ENCODE measurements at places on chromosomes 7 and 10. TPM values are rescaled to one million over a fixed set of nuclear protein-coding genes. Genes with fewer than 3 reads are reported as not detected.

- no peak for DNase-seq
These were observed 25.3 kb upstream of the FOXL3 start for GRCh38 chr7:264541-265191.

- DNase-seq: no peak
These were observed 79.8 kb upstream of the PDE1C start for GRCh38 chr7:32150039-32150438.

DNA sequence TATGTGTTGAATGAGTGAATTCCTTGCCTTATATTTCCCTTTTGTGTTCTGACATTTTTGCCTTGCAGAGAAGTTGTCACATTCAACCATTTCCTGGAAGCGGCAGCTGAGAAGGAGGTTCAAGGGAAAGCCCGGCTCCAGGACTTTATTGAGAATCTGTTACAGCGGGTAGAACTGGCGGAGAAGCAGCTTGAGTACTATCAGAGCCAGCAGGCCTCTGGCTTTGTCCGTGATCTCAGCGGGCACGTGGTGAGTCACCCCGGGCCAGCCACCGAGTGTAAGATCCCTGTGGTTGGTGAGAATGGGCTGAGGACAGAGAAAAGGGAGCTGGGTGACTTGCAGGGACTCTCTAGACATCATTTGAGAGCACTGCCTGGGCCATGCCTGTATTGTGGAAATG lies 14.2 kb downstream of the ZNF365 start:
- DNase-seq: no peak

DNA sequence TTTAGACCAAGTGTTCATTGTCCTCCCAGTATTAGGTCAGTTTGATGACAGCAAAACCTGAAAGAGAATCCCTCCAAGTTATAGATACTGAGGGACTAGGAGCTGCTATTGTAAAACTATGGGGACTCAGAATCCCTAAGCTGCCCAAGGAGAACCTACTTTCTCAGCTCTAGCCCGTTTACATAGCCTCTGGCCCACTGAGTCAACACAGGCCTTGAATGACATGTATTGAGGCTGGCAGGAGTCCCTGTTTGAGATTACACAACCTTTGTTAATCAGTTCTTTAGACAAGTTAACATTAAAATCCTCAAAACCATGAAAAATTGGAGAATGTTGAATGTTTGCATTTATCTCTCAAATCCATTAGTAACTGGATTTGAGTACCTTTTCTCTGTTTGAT lies 1079.0 kb downstream of the KCNMA1 start:
- no peak for DNase-seq

DNA sequence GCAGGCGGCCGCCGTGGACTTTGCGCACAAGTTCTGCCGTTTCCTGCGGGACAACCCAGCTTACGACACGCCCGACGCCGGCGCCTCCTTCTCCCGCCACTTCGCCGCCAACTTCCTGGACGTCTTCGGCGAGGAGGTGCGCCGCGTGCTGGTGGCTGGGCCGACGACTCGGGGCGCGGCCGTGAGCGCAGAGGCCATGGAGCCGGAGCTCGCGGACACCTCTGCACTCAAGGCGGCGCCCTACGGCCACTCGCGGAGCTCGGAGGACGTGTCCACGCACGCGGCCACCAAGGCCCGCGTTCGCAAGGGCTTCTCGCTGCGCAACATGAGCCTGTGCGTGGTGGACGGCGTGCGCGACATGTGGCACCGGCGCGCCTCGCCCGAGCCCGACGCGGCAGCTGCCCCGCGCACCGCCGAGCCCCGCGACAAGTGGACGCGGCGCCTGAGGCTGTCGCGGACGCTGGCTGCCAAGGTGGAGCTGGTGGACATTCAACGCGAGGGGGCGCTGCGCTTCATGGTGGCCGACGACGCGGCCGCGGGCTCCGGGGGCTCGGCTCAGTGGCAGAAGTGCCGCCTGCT lies 14.1 kb downstream of the SH2B2 start:
- DNase-seq: peak; percentile 94

DNA sequence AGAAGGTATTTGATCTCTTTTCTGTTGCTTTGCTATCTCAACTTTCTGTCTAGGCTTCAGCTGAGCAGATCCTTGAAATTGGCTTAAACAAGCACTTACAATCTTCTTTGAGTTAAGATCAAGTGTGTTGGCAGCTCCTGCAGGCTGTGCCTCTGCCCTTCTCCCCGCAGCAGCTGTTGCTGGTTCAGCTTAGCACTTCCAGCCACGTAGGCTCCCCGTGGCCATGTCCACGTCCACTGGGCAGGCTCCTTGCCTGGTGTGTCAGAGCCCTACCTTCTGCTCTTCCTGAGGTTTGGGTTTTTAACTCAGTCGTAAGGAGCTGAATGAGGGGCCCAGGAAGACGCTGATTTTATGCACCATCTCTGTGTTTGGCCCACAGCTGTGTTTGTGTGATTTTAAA lies 47.2 kb downstream of the CAMK1D start:
- peak; percentile 42 for DNase-seq

- no peak for DNase-seq
These were observed 301.2 kb downstream of the PLXDC2 start for GRCh38 chr10:20117471-20117870.

DNA sequence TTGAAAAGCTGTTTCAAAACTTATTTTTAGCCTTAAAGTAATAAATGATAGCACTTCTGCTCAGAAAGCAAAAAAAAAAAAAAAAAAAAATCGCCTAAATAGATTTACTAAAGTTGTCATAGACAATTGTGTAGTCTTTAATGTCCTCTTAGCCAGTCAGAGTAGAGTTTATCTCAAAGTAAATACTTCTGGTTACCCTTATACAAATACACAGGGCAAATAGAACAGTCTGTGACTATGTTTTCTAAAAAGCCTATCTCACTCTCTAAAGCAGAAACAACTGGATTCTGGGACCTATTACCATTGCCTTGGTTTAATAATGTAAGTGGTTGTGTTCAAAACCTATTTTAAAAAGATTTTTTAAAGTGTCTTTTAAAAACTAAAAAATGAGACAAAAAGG lies 156.2 kb upstream of the THSD7A start:
- DNase-seq: no peak

DNA sequence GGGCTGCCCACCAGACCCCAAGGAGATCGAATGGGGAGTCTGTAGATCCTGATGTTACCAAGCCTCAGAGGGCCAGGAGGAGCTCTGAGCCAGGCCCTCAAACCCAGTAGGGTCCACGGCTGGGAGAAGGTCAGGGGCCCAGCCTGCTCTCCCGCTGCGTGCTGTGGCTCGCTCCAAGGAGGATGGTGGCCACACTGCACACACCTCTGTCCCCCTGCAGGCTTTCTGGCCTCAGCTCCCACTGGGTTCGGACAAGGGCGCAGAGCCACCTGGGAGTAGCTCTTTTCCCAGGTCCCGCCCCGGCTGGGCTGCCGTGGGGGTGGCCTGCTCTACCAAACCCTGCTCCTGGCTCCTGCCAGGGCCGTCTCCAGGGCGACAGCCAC lies 175.8 kb downstream of the ZNF248 start:
- no peak for DNase-seq

DNA sequence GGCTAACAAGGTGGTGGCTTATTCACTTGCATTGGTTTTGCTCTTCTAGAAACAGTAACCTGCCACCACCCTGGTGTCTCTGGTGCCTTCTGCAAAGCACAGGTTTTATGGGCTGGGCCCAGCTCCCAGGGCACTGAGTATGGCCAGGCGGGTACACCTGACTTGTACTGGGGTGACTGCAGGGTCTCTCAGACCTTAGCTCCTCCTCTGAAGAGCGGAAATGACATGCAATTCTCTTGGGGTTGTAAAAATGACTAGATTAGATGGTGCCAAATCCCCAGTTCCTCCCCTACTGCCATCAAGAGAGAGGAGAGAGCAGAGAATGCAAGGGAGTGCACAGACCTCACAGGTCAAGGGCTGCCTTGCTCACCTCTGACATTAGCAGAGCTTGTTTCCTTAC lies 14.7 kb downstream of the ESYT2 start:
- no peak for DNase-seq

DNA sequence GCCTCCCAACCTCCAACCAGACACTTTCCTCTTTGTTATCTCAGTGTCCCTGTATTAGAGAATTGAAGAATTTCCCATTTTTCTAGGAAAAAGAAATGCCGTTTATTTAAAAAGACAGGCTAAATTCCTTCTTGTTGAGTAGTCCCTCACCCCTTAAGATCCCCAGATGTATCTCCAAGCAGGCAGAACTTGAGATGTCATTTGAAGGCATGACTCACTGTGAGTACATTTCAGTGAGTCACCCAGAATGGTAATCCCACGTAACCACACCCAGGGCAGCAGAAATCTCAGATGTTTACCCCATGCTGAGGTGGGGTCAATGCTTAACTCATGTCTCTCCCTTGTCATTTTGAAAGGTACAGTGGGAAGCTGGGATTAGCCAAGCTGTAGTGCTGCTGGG lies 4.4 kb downstream of the ZNF655 start:
- DNase-seq: no peak

The NRCAM gene
- total RNA-seq: 4.3 TPM

The PNLIPRP1 gene
- total RNA-seq: not detected

The OGDHL gene
- 16.6 TPM for total RNA-seq

The IFIT1B gene
- not detected for total RNA-seq

The SLC26A5 gene
- 0.40 TPM for total RNA-seq

The CUTC gene
- 25.6 TPM for total RNA-seq

The GIMAP6 gene
- total RNA-seq: not detected

The SLC26A3 gene
- total RNA-seq: not detected

The TRPV5 gene
- not detected for total RNA-seq
